Activated T-helper 1 cell treated with Interleukin-2 at 50 U/mL for 16 hours (primary cell): ENCODE measurements at places on chromosomes 13 and 19.

DNA sequence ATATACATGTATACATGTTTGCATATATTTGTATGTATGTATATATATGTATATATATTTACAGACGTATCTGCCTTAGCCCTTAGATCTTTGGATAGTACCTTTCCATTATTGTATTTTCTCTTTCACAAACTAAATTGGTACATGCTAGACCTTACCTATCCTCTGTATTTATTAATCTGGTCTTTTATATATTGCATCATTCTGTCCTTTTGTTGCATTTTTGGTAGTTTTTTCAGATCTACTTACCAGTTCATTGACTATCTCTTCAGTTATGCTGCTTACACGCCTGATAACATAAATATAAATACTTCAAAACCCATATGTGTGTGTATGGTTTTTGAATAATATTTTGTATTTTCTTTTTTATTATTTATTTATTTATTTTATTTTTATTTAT lies 11.7 kb downstream of the ZNF613 start:
- DNase-seq: no peak

DNA sequence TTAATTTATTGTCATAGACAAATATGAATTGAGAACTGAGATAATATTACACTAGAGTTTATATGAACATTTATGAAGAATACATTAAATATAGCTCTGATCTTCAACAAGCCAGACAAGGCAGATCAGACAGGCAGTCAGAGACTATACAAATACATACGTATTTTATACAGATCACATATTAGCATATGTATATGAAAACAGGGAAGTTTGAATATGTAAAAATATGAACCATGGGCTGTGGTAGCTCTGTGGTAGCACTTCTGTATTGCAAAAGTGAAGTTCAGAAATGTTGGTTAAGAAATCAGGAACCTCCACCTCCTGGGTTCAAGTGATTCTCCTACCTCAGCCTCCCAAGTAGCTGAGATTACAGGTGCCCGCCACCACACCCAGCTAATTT lies 20.7 kb downstream of the GPR180 start:
- DNase-seq: no peak

DNA sequence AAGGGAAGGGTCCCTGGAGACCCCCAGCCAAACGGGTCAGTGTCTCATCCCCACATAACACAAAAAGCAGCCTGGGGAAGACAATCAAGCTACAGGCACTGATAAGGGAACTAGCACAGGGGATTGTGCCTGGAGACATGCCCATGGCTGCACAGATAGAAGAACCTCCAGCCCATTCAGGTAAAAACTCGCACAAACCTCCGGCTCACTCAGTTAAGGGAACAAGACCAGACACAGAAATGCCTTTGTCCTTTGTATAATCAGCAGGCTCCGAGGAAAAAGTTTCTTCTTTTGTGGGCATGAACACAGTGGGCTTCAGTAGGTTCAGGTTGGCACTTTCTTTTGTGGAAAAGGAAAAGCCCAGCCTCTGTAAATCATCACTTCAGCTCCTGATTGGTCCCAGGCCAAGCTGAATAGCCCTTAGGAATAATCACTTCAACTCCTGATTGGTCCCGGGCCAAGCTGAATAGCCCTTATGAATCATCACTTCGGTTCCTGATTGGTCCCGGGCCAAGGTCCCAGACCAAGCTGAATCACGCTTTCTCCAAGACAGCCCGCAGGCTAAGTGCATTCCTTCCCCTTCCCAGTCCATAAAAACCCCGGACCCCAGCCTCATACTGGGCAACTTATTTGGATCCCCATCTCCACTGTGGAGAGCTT lies 5.0 kb upstream of the ZNF230 start:
- DNase-seq: no peak

GRCh38 chr19:10740798-10741197 lies 22.9 kb downstream of the DNM2 start:
- no peak for DNase-seq

DNA sequence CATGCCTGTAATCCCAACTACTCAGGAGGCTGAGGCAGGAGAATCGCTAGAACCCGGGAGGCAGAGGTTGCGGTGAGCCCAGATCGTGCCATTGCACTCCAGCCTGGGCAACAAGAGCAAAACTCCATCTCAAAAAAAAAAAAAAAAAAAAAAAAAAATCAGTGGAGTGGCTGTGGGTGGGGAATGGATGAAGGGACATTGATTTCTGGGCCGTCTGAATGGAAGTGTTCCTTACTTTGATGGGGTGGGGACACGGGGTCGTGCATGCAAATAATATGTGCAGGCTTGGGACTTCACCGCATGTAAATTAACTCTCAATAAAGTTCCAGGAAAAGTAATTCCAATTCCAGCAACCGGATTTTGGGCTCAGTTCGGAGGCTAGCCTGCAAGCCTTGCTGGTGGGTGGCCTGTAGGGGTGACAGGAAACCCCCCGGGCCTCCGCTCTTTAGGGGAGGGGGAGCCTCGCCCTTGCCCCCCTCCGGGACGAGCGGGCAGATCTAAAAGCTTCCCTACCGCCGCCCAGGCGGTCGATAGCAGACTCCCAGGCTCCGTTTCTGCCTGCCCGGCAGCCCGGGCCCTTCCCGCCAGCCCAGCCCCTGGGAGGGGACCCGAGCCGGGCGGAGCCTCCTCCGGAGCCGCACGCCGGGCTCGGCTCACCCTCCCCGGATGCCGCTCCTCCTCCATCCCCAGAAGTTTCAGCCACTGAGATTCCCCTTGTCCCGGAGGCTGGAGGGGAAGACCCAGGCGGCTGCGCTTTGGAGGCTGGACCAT lies 48.0 kb upstream of the ADGRE5 start:
- no peak for DNase-seq

DNA sequence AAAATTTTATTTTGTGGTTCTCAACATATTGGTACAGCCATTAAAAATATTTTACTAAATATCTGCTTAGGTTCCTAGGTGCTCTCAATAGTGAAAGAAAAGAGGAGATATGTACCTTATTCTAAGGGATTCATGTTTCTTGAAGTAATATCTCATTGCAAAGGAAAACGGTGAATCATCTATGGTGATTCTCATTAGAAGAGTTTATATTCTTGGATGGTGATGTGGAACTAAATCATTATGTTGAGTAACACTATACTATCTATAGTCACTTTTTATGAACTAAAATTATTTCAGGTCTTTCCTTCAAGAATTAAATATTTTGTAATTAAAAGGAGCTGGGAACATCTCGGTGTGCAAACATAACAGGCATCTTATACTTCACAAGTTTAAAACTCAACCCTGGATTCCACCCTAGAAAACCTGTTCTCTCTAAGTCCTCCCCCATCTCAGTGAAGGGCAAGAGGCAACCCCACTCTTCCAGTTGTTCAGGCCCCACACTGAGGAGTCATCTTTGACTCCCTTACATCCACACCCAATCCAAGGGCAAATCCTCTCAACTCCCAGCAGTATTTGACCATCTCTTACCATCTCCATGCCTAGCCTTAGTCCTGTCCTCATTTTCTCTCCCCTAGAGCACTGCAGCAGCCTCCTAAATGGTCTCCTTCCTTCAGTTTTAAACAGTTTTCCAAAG lies 140.1 kb downstream of the RGCC start:
- no peak for DNase-seq

DNA sequence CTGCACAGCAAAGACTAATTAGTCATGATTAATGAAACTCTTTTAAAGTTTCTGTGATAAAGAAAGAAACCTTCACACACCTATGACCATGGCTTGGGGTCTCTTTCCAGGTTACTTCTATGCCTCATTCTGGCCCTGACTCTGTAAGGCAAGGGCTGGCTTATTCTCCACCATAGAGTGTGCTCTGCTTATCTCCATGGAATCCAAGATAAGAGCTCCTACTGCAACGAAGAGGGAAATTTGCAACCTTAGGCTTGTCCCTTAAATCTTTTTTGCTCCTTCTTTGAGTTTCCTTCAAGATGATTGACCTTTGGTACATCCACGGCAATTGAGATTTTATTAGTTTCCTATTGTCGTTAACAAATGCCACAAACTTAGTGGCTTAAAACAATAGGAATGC lies 239.9 kb downstream of the SPRY2 start:
- no peak for DNase-seq
